ENCODE measurements at places on chromosomes 13 and 19. TPM values are rescaled to one million over a fixed set of nuclear protein-coding genes. Genes with fewer than 3 reads are reported as not detected.

The ZNF723 gene
- total RNA-seq, result not detected

The OXGR1 gene
- 0.27 TPM for total RNA-seq

The RGS9BP gene
- 0.13 TPM for total RNA-seq

The KLK8 gene
- 1.8 TPM for total RNA-seq

The LILRB5 gene
- total RNA-seq, result 24.1 TPM

The ZNF763 gene
- 6.6 TPM for total RNA-seq

The SERPINE3 gene
- 0.31 TPM for total RNA-seq

DNA sequence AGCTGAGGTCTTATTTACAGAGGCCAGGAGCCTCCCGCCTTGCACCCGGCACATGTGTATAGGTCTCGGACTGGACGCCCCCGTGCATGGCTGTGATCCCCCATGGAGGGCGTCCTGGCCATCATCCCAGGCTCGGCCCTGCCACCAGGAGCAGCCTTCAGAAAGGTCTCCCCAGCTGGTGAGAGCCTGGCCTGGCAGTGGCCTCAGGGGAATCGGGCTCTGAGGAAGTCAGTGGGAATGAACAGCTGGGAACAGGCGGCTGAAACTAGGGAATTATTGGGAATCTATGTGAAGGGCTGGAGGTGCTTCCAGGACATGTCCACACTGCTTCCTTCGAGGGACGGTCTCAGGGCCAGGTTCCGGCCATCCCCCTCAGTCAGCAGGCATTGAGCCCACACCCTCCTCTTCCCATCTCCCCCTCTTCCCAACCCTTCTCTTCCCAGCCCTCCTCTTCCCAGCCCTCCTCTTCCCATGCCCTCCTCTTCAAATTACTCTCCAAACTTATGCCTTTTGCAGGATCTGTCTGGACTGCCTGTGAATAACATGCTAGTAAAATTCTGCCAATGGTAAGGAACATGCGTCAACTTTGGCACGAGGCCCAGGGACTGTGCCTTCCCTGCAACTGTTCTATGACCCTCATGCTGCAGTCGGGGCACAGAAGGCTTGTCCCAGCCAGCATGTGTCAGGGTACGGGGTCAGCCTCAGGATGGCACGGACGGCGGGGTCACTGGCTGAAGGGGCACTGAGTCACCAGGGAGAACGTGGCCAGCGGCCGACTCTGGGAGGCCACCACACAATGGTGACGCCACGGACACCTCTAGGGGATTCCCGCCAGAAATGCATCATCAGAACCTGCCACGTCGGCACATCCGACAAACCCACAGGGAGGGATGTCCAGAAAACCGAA is 24.2 kb upstream of the C13orf46 start:
- DNase-seq, result no peak

- DNase-seq, result no peak
Observed at GRCh38 chr13:103066781-103067345, 646 bp upstream of the SLC10A2 start.

DNA sequence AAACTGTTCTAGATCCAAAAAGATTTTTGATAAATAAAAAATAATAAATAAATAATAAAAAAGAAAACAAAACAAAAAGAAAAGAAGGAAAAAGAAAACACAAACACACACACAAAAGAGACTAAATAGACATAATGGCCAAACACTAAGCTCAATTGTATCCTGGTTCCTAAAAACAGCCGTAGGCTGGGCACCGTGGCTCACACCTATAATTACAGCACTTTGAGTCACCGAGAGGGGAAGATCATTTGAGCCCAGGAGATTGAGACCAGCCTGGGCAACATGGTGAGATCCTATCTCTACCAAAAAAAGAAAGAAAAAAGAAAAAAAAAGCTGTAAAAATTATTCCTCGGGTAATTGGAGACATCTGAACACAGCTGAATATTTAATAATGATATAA is 8.9 kb downstream of the ETHE1 start:
- DNase-seq, result no peak

- no peak for DNase-seq
Observed at GRCh38 chr13:32824675-32825074, 191.5 kb upstream of the KL start.

GRCh38 chr13:106129273-106129672 is 406.2 kb downstream of the EFNB2 start:
- DNase-seq, result no peak

DNA sequence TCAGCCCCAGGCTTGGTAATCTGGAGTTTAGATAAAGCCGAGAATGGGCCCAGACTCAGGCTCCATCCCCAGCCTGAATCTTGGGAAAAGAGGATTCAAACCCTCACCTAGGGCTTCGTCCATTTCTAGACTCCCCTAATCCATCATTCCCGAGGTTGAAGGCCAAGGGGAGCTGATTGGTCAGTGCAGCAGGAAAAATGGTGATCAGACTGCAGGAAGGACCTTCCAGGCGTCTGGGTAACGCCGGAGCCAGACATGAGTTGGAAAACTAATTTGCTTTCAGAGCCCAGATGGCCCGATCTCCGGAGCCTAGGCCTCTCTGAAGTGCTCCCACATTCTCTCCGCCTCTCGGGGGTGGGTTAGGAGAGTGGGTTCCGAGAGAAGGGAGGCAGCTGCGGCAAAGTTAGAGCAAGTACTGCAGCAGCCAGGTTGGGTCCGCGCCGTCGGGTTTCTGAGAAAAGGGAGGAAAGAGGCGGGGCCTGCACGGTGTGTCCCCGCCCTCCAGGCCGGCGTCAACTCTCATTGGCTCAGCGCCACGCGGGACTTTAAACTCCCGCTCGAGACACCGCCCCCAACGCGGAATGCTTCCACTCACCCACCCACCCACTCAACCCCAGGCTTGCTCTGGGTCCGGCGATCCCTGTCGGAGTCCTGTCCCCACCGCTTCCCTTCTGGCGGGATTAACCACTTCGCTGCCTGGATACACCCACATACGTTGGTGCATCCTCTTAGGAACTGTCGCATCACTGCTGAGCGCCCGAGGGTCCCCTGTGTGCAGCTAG is 788 bp upstream of the RTBDN start:
- DNase-seq, result no peak

DNA sequence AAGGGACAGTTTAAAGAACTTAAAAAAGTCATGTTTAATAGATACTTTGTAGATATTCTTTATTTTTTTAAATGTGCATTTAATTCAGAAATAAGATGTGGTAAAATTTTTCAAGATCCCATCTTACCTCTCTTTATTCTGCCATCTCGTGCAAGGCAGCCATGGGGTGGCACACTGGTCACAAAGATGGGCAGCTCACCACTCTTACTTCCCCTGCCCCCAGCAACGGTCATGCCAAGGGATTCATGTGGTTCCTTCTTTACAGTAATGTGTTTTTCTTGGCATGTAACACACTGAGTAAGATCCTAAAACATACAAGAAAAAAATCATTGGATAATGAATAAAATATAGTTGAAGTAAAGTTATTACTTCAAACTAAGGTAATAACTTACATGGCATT is 64.2 kb downstream of the LNX2 start:
- no peak for DNase-seq

DNA sequence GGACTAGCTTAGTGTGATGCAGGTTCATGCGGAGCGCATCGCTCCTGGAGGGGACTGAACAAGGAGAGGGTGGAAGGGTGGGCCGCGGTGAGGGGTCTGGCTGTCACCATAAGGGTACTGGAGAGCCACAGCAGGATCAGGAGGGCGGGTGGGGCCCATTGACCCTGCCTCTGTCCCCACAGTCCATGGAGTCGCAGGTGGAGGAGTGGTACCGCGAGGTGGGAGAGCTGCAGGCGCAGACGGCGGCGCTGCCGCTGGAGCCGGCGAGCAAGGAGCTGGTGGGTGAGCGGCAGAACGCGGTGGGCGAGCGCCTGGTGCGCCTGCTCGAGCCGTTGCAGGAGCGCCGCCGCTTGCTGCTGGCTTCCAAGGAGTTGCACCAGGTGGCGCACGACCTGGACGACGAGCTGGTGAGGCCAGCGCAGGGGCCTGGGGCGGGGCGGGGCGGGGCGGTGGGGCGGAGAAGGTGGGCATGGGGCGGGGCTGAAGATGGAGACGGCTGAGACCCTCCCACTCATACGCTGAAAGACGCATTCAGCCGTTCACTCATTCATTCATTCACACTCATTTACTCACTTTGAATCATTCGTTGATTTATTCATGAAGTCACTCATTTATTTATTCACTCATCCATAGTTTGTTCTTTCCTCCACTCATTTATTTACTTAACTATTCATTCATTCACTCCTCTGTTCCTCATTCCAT is 27.5 kb upstream of the SHKBP1 start:
- peak; percentile 71 for DNase-seq

DNA sequence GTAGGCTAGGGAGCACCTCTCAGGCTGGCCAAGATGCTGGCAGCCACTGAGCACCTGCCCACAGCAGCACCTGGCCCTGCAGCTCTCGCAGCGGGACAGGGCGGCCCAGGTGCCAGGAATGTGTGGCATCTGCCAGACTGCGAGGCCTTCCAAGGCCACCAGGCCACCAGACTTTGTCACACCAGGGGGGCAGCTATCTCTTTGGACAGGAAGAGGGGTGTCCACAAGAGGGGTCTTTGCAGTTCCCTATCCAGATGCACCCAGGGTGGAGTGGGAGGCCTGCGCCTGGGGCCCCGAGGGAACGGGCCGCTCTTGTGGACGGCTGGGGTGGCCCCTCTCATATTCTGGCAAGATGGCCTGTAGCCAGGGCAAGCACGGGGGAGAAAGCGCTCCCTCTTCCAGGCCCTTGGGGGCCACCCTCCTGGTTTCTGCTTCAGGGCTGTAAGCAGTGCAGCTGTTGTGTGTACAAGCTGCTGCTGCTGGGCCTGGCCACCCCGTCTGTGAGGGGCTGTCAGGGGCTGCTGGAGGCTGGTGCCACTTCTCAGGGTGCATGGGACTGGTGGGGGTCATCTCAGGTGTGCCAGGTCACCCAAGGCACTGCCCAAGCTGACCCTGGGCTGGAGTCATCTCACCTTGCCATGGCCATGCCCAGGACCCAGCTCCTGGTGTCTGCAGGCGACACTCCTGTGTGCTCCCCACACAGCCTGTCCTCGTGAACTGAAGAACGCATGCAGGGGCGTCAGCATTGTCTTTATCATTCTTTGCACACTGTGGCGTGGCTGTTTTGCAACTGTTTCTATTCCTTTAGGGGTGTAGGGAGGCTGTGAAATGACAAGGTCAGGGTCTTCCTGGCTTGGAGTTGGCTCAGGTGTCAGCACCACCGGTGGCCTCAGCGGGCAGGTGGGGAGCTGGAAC is 1.8 kb downstream of the TEX29 start:
- DNase-seq, result no peak

DNA sequence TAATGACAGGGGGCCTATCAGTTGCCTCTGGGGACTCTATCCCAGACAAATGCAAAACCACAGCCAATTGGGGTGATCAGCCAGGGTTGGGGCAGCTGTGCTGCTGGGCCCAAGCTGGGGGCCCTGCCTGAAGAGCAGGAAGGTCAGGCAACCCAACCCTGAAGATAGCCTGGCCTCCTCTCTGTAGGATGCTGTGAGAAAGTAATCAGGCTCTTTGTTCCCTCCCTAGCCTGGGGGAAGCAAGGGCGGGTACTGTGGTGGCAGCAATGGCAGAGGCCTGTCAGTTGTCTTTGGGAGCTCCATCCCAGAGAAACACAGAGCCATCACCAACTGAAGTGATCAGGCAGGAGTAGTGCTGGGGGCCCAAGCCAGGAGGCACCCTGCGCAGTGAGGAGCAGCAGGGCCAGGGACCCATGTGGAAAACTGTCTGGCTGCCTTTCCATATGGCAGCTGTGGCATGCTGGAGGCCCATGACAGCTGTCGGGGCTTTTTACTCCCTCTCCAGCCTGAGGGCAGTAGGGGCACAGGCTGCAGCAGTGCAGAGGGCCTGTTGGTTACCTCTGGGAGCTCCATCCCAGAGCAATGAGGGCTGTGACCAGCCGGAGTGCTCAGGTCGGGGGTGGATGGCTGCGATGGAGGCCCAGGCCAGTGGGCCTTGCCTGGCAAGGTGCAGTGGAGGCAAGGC is 73.6 kb upstream of the ATP12A start:
- no peak for DNase-seq

DNA sequence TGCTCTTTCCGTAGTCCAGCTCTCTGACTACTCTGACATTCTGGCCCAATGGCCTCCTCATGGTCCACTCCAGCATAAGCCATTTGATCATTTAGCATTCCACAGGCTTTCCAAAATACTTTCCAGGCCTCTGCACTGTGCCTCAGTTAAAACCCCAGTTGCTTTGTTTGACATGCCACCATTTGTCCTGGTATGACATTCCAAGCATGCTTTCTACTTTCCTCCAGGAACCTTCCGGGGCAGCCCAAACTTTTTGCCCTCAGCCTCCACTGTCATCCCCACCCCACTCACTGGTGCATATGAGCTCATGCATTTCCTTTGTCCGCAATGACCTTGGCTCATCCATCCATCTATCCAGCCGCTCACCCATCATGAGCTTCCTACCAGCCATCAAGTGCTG is 41.8 kb upstream of the WASF3 start:
- no peak for DNase-seq

- peak; percentile 91 for DNase-seq
Observed at GRCh38 chr19:2462635-2463421, 6.1 kb upstream of the LMNB2 start.

GRCh38 chr13:66723576-66723975 is 506.6 kb downstream of the PCDH9 start:
- no peak for DNase-seq

DNA sequence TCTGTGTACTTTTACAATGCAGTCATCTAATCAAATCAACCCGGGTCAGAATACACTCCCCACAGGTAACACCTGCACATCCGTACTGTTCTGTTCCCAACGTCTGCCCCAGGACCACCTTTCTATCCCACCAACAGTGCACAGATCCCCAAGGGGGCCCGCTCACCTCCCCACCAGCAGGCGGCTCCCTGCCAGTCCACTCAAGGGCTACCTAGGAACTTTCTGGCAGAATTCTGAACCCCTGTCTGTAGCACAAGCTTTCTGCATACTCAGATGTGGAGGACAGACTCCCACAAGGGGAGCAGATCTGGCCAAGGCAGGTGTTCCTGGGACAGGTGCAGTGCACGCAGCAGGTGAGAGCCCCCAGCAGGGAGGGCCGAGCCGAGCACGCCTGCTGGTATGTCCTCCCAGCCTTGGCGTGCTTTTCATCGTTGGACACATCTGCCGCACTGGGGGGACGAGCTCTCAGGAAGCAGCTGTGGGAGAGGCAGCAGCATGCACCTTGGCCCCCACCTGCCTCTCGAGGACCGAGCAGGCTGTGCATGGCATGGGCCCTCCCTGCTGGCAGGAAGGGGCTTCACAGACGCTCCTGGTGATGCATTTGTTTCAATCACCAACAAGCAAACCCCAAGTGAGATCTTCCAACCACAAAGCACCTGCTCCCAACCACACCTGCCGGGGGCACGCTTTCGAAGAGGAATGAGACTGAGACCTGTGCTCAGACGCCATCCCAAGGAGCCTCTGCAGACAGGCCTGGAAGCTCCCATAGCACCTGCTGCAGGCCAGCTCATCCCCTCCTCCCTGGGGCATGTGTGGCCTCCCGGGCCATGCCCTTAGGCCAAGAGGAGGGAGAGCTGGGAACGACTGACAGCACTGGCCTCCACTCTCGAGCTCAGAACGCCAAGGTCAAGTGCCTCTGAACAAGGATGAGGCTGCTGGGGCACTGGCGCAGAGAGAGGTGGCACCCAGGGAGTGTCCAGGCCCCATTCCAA is 35.9 kb downstream of the RAB20 start:
- no peak for DNase-seq

GRCh38 chr13:90535421-90535820 is 812.1 kb upstream of the MIR17HG start:
- DNase-seq, result no peak

GRCh38 chr19:3441986-3442329 is 38.4 kb downstream of the SMIM24 start:
- no peak for DNase-seq

- DNase-seq, result no peak
Observed at GRCh38 chr13:109105899-109106298, 476.5 kb downstream of the MYO16 start.

All from sciatic nerve (tissue), 2 donors.